Sciatic nerve (tissue), 2 donors: ENCODE measurements at places on chromosomes 2 and 18.

GRCh38 chr2:3480352-3481010 is 38.9 kb downstream of the ADI1 start:
- DNase-seq, result no peak

DNA sequence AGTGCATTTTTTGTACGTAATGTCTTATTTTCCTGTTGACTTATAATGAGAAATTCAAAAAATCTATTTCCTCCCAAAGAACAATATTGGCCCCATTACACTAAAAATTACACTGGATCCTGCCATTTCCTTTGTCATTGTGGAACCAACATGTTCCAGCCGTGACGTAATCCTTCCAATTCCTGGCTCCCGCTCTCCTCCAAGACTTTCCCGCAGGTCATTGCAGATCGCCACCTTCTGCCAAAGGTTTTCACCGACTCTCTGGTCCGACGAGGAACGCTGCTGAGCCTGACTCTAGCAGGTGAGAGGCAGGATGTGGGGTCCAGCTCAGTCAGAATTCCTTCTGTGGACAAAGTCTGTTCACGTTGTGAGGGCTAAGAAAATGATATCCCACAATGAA is 38.0 kb downstream of the PTGR3 start:
- DNase-seq, result no peak

GRCh38 chr2:233083782-233084181 is 23.6 kb downstream of the INPP5D start:
- DNase-seq, result peak; percentile 7

DNA sequence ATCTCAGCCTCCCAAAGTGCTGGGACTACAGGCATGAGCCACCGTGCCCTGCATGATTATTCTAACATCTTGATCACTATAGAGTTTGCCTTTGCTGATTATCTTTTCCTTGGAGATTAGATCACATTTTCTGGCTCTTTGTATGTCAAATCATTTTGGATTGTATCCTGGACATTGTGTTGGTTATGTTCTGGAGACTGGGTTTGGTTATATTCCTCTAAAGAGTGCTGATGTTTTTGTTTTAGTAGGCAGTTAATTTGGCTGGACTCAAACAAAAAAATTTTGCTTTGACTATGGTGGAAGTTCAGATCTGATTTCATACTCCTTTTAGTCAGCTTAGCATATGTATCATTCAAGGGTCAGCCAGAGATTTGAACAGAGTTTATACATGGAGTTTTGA is 26.4 kb downstream of the ETAA1 start:
- no peak for DNase-seq

- DNase-seq, result no peak
Measured at GRCh38 chr2:100237770-100238169, 84.5 kb downstream of the LONRF2 start.

- DNase-seq, result no peak
Measured at GRCh38 chr2:86366651-86367498, 29.4 kb upstream of the REEP1 start.

DNA sequence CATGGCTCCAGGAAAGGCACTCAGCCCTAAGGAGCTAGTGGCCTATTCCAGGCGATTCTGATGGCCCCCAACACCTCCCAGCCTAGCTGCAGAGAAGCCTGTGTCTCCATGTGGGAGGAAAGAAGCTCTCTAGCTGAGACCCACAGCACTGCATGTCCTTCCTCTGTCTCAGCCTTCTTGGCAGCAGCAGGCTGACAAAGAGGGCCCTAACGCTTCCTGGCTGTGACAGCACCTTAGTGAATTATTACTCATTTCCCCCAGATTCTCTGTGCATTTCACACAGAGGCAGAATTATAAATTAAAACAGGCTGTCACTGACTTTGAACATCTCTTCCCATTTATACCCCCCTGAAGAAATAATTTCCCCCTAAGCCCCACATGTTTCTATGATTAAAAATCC is 206.8 kb downstream of the CLIP4 start:
- DNase-seq, result no peak

DNA sequence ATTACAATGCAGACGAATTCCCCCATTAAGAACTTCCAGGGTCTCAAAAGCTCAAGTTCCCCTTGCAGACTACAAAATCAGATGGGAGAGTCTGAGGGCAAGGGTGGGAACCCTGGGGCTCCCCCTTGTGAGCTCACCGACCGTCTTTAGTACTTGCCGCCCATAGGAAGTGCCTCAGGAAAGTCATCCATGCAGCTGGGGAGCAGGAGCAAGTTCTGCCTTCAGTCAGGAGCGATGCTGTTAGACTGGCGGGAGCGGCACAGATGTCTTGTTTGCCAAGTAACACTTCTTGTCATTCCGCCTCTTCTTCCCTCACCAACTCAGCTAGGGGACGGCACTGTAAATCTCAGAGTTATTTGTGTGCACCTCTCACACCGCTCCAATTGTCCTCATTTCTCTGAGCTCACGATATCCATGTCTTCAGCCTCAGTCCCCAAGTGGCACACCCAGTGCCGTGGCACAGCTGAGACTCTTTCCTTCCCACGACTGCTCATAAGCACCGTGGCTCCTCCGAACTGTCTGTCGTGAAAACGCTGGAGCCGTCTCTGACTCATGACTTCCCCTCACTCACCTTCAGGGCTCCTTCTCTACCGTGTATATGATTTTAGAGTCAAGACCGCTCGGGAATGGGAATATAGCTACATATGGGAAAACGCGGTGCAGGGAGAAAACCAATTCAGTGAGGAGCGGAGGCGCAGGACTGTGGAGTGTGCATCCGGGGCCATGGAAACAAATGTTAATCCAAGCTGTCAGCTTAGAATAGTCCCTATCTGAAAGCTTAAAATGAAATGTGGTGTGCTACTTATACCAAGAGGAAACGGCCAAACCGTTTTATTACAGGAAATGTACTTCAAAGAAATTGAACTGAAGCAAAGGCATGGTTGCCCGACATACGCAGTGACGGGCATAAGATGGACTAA is 34.0 kb downstream of the UXS1 start:
- no peak for DNase-seq

GRCh38 chr2:240349133-240350005 is 86.1 kb upstream of the GPC1 start:
- DNase-seq, result peak; percentile 33

DNA sequence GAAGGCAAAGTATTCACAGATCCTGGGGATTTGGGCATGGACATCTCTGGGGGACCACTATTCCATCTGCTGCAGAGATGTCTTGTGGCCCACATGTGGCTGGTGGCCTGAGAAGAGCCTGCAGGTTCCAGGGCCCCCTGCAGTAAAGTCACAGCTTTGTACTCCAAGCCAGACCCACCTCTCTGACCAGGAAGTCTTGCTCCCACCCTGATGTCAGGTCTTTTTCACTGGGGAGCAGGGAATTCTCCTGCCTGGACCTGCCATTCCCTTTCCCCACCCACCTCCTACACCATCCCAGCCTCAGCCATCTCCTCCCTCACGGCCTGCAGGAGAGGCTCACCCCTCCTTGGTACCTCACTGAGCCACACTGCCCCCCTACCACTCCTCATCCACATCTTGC is 211.8 kb downstream of the SMAD2 start:
- no peak for DNase-seq

GRCh38 chr2:223890721-223891120 is 53.3 kb upstream of the AP1S3 start:
- DNase-seq, result no peak

DNA sequence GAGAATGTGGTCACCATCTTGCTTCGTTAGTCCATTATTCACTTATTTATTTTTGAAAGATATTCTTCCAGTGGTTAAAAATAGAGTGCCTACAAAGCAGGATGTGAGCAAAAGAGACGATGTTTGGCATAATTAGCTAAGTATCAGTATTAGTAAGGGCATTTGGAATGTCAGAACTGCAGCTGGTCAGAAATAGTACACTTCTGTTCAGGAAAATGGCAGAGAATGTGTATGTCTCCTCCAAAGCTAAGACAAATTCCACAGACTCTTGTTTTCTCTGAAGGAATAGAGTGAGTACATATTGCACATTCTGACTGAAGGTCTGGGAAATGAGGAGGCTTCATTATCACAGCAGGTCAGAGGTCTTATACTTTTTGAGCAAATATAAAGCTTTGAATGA is 209.0 kb downstream of the L3MBTL4 start:
- no peak for DNase-seq

DNA sequence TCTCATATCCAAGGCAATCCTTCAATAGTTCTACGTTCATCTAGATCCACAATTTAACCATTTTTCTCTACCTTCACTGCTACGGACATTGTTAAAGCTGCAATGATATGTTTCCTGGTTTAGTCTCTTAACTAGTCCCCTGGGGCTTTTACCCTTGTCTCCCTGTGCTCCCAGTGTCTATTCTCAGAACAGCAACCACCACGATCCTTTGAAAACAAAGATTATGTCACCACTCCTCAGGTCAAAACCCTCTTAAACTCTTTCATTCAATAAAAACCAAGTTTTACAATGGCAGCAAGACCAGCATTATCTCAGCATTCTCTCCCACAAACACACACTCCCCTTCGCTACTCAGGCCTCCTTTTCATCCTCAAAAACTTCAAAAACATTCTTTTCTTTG is 298.2 kb upstream of the CHST9 start:
- DNase-seq, result no peak

DNA sequence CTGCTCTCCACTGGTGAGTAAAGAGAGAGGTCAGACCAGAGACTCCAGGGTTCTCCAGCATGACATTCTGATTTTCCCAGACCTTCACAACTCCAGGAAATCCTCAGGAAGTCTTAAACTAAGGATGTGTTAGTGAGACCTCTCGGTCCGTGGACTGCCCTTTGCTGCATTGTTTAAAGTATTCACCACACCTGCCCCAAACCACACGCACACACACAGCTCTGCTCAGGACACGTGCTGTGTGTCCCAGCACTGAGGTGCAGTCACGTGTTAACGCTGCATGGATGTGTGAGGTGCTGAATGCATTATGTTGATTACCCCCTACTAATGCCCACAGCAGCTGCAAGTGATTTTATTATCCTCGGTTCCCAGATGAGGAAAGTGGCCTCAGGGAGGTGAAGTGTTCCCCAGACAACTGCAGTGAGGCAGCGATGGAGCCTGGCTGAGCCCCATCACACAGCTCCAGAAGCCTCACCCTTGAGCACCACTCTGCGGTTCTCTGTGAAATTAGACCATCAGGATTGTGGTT is 68.4 kb downstream of the TRAPPC12 start:
- DNase-seq, result no peak

DNA sequence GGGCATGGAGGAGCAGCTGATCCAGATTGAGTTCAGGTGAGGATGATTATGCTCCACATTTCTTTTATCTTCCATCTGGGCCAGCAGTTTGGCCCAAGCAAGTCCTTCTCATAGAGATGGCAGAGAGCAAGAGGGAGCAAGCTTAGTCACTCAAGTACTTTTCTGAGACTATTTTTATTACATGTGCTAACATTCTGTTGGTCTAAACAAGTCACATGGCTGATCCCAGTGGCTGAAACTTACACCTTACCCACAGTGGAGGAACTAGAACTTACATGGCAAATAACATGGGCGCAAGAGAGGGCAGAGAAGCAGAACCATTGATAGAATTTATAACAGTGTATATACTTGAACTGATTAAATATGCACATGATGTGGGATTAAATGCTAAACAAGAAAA is 105.7 kb downstream of the KYNU start:
- DNase-seq, result no peak

DNA sequence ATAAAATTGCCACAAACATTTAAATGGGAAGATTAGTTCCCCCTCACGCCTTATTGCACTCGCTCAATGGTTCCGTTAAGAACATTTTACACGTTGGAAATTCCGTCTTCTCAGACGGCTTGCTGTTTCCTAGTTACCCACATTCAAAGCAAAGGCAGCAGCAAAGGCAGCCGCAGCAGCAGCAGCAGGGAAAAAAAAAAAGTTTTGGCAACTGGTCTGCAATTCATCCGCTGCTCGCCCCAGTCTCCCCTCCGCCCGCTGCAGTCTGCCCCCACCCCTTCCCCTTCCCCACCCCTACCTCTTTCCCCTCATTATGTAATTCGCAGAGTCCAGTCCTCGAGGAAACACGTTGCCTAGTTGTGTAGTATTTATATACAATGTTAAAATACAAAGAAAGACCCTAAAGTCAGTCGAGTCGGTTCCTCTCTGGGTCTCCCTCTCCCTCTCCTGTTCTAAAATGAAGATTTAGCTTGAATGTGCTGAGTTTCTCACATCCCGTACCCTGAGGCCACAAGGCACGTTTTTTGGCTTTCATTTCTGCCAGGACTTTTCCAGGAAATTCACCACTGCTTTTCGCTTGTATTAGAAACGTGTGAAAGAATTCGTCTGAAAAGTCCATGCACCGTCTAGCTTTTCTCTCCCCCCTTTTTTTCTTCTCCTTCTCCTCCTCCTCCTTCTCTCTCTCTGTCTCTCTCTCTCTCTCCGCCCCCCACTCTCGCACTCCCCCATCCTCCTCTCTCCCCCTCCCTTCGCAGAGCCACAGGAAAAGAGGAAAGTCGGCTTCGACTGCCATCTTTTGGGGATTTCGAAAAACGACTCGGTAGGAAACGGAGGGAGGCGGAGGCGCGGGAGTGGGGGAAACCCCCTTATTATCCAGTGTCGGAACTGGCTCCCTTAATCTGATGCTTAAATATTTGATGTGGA is 140.0 kb downstream of the MEIS1 start:
- peak; percentile 83 for DNase-seq

- DNase-seq, result no peak
Measured at GRCh38 chr2:97745474-97746174, 32.2 kb downstream of the ZAP70 start.

- no peak for DNase-seq
Measured at GRCh38 chr2:190443055-190443454, 34.9 kb downstream of the MFSD6 start.

DNA sequence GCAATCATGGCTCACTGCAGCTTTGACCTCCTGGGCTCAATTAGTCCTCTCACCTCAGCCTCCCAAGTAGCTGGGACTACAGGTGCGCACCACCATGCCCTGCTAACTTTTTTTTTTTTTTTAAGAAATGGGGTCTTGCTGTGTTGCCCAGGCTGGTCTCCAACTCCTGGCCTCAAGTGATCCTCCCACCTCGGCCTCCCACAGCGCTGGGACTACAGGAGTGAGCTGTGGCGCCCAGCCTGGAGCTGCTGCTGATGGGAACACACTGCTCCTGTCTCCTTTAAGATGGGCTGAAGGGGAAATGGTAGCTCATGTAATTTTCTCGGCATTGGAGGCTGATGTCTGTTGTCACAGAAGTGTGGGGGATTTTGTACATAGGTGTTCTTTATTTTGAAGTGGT is 34.9 kb upstream of the ADNP2 start:
- DNase-seq, result no peak

GRCh38 chr2:133142087-133142486 is 426.2 kb downstream of the NCKAP5 start:
- no peak for DNase-seq

- DNase-seq, result no peak
Measured at GRCh38 chr2:215811409-215812345, 201.7 kb downstream of the MREG start.

DNA sequence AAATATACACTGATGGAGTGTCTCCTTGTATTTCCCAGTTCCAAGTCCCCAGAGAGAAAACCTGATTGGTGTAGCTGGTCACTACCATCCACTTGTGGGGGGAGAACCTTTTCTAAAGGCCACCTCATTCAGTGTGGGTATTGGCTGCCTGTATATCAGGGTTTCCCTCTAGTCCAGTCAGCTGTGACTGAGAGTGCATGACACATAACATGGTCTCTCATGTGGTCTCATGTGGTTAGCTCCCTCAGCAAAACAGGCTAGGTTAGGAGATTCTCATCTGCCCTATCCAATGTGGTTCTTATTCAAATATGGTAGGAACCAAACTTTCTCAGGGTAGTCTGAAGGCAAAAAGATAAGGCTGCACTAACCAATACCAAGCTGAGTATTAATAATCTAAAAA is 4.1 kb upstream of the GORASP2 start:
- DNase-seq, result no peak

GRCh38 chr2:174176898-174177297 is 71.4 kb downstream of the OLA1 start:
- no peak for DNase-seq
